Choroid plexus epithelial cell (primary cell): ENCODE measurements at places on chromosomes 2 and 18.

- DNase-seq = peak; percentile 2
These were observed 163.4 kb downstream of the VWC2L start for GRCh38 chr2:214574084-214574781.

GRCh38 chr2:45975752-45976517, 321.3 kb upstream of the EPAS1 start:
- no peak for DNase-seq

- DNase-seq = no peak
These were observed 141.6 kb upstream of the CXCR4 start for GRCh38 chr2:136259551-136259950.

DNA sequence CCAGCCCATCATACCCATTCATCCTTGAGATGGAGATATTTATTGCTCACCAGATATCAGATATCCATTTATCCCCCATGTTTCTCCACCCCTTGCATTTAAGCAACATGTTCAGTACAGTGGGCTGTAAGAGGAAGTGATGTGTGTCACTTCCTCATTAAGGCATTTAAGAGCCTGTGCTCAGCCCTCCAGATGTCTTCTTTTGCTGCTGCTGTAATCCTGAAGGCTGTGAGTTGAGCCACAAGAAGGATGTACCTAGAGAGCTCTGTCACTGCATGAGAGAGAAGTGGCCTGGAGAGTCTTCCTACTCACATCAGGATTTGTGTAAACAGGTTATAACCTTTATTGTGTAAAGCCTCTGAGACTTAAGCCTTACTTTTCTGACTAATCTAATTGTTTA, 151.8 kb upstream of the UNC80 start:
- DNase-seq = peak; percentile 4

DNA sequence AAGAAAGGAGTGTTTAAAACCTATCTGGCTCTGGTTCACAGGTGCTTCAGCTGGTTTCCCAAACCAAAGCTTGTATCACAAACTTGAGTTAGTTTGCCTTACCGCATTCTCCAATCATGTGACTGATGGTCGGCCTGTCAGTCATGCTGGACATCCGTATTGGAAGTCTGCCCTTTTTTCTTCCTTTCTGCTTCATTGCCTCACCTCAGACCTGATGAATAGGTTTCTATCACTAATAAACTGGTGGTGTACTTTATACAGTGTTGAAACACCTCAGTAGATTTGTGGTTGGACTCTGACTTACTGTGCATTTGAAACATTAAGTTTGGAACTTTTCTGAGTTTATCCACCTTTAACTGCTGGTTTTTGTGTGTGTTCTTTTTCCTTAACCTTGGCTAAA, 84.1 kb downstream of the R3HDM1 start:
- no peak for DNase-seq

GRCh38 chr2:233823731-233824121, 30.6 kb downstream of the HJURP start:
- DNase-seq = no peak
